ENCODE measurements at places on chromosomes 7 and 10.

GRCh38 chr10:63217120-63217605, 84.0 kb downstream of the NRBF2 start:
- peak; percentile 42 for DNase-seq

DNA sequence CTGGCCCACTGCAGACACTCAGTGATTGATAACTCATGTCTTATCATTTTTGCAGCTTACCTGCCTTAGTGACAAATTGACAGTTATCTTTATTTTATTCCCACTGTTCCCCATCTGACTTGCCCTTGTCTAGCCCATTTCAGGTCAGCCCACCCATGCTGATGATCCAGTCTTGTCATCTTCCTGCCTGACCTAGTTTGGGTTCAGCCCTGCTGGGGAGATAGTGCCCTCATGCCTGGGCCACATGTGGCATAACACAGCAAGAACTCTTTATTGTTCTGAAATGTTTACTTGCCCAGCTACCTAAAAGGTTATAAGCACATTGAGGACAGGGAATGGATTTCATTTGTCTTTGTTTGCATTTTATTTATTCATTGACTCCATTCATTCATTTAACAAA, 75.6 kb downstream of the ENTPD1 start:
- no peak for DNase-seq

- no peak for DNase-seq
Observed at GRCh38 chr10:128549101-128549608, 422.9 kb upstream of the MKI67 start.

- DNase-seq = peak; percentile 94
Observed at GRCh38 chr10:72320676-72321247, 34.0 kb downstream of the DNAJB12 start.

DNA sequence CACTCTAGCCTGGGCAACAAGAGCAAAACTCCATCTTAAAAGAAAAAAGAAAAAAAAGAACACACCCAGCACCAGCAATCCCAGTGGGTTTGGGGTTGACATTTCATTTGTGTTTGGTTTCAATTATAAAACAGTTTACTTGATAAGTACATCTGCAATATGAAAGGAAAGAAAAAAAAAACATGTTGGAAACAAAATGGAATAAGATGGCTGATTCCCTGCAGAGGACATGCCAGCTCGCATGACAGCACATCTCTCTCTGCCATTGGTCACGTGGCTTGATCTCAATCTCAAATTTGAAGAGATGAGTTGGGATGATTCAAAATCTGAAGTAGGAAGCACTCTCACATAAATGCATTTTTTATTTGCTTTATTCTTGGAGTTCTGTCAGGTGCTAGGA, 28.0 kb downstream of the MYOF start:
- DNase-seq = no peak

DNA sequence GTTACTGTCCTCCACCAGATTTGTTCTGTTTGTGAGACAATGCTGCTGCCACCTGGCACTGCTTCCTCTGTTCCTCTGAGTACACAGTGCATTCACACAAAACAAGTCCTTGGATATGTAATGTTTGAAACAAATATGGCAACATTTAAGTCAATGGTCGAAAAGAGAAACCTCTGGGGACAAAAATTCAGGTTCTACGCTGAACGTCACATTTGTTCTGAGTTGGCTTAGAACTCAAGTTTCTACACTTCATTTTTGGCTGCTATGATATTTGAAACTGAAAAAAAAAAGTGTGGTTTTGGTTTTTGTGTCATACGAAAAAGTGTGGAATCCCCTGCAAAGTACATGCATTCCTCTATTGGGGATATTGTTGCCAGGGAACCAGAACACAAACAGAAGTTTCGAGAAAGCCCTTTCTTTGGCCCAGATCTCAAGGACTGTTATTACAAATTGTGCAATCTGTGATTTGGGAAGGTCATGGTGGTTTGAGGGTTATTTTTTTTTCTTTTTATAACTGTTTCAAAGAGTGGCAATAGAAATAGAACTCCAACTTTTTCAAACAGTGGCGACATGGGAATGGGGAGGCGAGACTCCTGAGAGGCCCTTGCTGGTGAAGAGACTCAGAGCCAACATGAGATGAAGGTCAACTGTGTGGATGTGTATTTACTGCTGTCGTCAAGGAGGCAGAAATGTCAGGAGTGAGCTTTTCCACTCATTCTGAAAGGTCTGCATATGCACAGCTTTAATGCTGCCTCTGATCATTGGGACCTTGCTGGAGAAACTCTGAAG, 127.5 kb downstream of the CUBN start:
- no peak for DNase-seq

- DNase-seq = no peak
Observed at GRCh38 chr10:117553142-117553814, 10.7 kb downstream of the EMX2 start.

DNA sequence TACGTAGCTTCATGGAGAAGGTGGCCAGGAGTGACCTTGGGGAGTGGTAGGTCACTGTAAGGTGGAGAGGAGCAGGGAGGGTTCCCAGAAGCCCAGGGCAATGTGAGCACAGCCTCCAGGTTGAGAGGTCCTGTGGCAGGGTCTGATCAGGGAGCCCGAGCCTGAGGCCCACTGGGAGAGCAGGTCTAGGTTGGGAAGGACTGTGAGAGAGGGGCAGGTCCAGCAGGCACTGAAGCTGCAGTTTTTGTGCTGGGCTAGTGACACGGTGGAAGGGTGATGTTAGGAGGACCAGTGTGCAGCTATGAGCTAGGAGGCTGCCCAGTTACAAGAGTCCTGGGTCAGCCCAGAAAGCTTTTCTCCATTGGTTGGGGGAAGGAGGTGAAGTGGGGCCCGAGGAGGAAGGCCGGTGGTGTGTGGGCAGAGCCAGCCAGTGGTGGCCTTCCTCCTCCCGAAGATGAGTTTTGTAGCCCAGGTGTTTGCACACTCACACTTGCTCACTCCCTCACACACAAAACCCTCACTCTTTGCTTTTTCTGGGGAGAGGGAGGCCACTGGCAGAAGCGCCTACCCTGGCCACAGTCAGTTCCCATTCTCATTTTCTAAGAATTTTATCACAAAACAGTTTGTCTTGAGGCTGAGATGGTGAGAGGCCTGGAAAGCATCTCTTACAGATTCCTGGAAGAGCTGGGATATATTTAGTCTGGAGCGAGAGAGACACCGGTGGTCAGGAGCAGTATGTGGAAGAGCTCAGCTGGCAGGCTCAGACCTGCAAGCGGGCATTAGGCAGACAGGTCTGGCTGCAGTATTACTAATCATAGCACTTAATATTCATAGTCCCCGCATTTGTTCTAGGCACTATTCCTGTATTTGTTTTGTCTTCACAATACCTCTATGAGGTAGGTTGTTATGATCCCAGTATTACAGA, 57.1 kb downstream of the ZNF467 start:
- no peak for DNase-seq

DNA sequence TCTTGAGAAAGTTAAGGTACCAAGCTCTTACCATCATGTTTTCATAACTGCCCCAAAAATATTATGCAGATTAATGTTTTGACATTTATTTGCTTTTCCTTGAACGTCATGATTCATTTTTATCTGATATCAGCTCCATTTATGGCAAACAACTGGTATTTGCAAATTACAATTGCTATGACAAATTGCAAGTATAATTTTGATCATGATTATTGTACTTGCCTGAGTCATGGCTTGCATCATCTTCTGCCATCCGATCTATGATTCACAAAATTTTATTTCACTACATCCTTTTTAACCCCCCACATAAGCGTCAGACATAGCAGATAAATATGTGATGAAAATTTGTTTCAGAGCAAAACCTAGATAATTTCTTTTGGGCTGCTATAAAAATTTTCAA, 155.0 kb downstream of the STK31 start:
- DNase-seq = peak; percentile 7

- no peak for DNase-seq
Observed at GRCh38 chr10:131561897-131562296, 250.4 kb upstream of the TCERG1L start.

DNA sequence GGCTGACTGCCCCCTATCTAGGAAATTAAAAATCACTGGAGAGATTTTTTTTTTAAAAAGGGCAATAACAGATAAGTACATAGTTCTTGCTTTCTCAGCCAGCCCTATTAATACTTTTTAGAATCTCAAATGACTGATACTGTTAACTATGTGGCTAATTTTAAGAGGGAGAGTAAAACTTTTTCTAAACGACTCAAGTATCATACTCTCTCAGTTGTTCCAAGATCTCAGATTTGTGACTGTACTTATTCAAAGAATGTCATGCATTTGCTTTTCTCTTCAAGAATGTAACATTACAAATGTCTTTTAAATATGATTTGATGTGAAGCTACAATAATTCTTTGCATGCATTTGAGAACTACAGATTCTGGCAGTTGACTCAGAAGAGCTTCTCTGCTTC, 55.4 kb upstream of the RAB11FIP2 start:
- no peak for DNase-seq

DNA sequence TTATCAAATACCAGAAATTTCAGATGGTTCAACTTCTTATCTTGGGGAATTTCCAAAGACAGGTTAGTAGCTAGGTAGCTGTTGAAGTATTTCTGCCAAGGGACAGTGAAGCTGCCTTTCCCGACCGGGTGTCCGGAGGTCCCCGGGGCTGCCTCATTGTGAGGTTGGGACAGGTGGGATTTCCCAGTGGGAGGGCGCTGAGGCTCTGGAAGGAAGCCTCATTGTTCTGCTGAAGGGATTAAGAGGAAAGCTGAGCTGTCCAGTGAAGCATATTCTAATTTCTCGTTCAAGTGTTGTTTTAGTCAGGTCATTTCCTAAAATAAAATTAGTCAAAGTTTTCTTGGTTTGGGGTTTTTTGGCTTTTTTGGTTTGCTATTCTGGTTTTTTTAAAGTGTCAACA, 244.2 kb downstream of the MGMT start:
- DNase-seq = no peak

GRCh38 chr7:140478246-140479061, 851 bp downstream of the MKRN1 start:
- peak; percentile 39 for DNase-seq

- peak; percentile 59 for DNase-seq
Observed at GRCh38 chr10:14396411-14397048, 65.8 kb upstream of the FRMD4A start.

DNA sequence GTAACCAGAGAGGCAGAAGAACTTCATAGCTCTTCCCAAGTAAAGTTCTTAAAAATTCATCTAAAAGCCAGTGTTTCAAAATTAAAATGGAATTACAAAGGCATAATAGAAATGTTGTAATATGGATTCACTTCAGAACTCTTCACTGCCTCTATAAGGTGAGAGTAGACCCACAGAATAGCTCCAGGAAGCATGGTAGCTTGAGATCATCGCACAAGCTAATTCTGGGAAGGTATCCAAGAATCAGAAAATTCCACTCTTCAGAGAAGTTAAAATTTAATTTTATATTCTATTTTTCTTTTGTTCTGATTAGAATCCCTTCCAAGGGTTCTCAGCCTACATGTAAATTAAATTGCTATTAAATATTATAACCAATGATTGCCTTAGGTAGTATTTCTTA, 1.5 kb upstream of the DHX32 start:
- no peak for DNase-seq

DNA sequence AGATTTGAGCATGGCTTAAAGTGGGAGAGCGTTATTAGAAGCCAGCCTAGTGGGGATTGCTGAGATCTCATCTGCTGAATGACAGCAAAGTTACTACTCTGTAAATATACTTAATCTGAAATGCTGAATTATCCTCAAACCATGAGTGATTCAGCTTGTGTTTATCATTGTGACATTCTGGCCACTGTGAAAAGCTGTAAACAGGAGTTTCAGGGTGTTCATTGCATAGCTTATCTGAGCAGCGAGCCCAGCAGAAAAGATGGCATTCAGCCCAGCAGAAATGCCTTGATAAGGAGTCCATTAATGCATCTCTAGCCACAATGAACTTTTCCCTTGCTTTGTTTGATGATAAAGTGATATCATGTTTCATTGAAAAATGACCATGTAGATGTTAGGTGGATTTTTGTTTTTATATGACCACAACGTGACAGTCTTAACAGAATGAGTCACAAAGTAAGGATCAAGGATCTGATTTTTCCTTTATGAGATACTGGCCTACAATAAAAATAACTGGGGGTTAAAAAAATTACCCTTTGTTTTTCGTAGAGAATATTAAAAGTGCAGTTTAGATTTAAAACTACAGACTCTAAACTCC, 7.8 kb downstream of the TES start:
- peak; percentile 20 for DNase-seq

GRCh38 chr10:74889662-74889998, 63.2 kb downstream of the KAT6B start:
- no peak for DNase-seq

GRCh38 chr7:38628630-38629385, 2.4 kb downstream of the AMPH start:
- DNase-seq = no peak

- DNase-seq = no peak
Observed at GRCh38 chr10:14649739-14650138, 125.0 kb downstream of the FAM107B start.

DNA sequence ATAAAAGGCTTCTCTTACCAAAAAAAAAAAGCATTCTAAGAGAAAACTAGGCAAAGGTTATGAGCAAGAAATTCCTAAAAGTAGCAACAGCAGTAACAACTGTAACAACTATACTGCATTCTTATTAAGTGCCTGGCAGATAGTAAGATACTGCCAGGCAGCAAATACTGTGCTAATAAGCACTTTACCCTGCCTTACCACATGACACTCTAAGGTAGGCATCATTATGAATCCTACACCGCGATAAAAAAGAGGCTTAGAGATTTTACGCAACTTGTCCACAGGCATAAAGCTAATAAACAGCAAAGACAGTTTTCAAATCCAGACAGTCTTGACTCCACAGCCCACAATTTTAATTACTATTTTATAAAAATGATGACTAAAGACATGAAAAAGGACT, 83.2 kb downstream of the USP6NL start:
- no peak for DNase-seq

GRCh38 chr7:150964593-150965111, 13.5 kb downstream of the KCNH2 start:
- DNase-seq = no peak

- DNase-seq = no peak
Observed at GRCh38 chr10:34933676-34934075, 118.6 kb upstream of the PARD3 start.

DNA sequence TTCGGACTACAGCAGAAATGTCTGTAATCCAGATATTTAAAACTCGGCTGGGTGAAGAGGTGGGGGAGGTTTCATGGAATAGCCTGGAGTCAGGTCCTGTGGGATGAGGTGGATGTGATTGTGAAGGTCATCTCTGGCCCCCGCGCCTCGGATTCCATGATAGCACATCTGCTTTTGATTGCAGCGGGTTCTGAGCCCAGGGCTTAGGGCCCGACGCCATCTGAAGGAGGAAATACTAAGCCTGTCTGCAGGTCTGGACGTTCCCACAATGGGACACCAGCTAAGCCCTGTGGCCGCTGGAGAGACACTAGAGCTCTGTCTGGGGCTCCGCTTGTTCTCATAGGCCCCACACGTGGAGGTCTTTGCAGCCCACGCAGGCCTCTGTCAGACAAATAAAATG, 328.7 kb downstream of the CXCL12 start:
- no peak for DNase-seq

- no peak for DNase-seq
Observed at GRCh38 chr7:10707519-10707918, 266.2 kb upstream of the PHF14 start.

DNA sequence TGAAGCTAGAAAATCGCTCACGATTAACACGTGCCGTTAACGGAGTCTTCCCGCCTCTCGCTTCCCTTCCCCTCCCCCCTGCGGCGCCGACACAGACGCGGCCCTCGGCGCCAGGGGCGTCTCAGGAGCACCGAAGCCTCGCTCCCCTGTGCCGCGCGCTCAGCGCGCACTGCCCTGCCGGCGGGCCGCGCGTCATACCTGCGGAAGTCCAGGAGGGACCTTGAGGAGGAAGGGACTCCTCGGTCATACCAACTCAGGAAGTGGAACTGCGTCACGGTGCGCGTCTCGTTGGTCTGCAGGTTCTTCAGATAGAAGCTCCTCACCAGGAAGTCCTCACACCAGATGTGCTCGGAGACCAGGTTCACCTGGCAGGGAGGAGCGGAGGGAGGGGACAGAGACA, 239.6 kb downstream of the DNAJB6 start:
- peak; percentile 54 for DNase-seq

All from urothelium cell line (cell line).